GM23248 (cell line): ENCODE measurements at places on chromosomes 11 and 22. TPM values are rescaled to one million over a fixed set of nuclear protein-coding genes. Genes with fewer than 3 reads are reported as not detected.

Gene C1QTNF5
- 4.5 and 6.2 TPM in 2 replicates for polyA plus RNA-seq

Gene APOC3
- not detected in 2 replicates for polyA plus RNA-seq

Gene TPH1
- polyA plus RNA-seq, result not detected in 2 replicates

Gene C11orf68
- 91.5 and 94.4 TPM in 2 replicates for polyA plus RNA-seq

Gene FGF19
- polyA plus RNA-seq, result not detected in 2 replicates

Gene CD81
- polyA plus RNA-seq, result 66.8 and 67.6 TPM in 2 replicates

Gene RFPL2
- polyA plus RNA-seq, result not detected in 2 replicates

Gene PANX3
- not detected in 2 replicates for polyA plus RNA-seq

Gene SERPING1
- polyA plus RNA-seq, result 319 and 327 TPM in 2 replicates

Gene ZNF214
- polyA plus RNA-seq, result 1.3 and 2.4 TPM in 2 replicates

Gene C11orf86
- not detected in 2 replicates for polyA plus RNA-seq

Gene APOA5
- not detected in 2 replicates for polyA plus RNA-seq
